ENCODE measurements at places on chromosomes 2 and 18.

GRCh38 chr2:24613154-24613814, 122.2 kb downstream of the NCOA1 start:
- DNase-seq: peak; percentile 71

GRCh38 chr18:61154866-61155265, 178.4 kb upstream of the CDH20 start:
- no peak for DNase-seq

GRCh38 chr18:57422313-57422872, 12.8 kb upstream of the ONECUT2 start:
- no peak for DNase-seq

DNA sequence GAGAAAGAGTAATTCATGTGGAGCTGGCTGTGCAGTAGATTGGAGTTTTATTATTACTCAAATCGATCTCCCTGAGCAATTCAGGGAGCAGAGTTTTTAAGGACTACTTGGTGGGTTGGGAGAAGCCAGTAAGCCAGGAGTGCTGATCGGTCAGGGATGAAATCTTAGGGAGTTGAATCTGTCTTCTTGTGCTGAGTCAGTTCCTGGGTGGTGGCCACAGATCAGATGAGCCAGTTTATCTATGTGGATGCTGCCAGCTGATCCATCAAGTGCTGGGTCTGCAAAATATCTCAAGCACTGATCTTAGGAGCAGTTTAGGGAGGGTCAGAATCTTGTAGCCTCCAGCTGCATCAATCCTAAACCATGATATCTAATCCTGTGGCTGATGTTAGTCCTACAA, 17.0 kb upstream of the UGT1A8 start:
- DNase-seq: no peak

DNA sequence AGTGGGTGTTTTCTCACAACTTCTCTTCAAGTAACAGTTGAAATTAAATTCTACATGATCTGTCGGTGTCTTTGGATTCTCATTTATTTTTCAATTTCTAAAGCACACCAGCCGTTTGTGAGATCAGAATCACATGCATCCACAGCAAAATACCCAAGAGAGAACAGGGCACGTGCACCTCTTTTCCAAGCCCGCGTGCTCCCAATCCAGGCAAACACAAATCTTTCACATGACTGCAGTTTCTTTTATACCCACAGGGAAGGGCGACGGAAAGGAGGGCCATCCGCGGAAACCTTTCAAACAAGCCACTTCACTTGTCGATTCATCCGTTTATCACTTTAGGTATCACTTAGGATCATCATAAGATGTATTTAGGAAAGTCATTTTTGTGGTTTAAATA, 13.0 kb upstream of the DAPL1 start:
- no peak for DNase-seq

DNA sequence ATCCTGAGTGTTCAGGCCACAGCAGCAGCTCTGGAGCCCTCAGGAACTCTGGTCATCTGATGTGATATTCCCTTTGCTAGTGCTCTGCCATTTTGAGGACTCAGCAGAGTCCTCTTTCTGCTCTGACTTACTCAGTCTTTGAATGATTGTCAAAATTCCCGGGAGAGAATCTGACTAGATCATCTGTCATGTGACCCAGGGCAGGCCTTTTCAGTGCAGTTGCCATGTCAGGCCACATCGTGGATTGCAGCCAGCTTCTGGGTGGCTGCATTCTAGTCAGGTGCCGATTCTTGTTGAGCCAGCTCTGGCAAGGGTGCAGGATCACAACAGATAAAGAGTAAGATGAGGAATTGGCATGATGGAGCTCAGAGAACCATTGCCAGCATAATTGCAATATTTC, 795.6 kb downstream of the CPS1 start:
- DNase-seq: peak; percentile 33

DNA sequence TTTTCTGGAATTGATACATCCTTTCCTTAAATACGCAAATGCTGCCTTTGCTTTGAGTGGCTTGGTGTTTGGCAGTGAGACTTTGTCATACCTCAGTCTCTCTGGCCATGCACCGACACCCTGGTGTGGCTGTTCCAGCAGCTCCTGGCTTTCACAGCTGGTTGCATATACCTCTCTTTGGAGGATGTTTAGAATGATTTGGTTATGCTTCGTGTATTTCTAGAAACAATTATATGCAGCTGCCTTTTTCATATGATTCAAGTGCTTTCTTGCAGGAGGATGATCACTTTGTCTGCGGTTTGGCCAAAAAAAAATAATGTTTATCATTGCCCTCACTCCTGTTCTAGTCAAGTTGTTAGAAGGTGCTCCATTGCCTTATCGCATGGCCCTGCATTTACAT, 95.0 kb upstream of the EML6 start:
- no peak for DNase-seq

DNA sequence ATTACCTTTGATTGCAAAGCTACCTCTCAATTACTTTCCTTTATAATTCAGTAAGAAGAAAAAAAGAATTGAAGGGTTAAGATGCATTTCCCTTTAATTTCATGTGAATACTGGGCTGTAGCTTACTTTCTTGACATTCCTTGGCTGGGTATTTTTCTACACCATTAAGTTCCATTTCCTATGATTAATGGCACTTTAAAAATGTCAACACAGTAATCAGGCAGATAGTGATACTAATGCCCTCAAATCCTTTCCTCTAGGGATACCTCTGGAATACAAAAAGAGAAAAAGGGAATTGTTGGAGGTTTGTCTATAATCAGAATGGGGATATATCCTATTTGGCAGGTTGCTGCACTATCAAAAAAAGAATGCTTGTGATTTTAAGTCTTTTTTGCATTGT, 216.9 kb downstream of the SRBD1 start:
- peak; percentile 64 for DNase-seq

DNA sequence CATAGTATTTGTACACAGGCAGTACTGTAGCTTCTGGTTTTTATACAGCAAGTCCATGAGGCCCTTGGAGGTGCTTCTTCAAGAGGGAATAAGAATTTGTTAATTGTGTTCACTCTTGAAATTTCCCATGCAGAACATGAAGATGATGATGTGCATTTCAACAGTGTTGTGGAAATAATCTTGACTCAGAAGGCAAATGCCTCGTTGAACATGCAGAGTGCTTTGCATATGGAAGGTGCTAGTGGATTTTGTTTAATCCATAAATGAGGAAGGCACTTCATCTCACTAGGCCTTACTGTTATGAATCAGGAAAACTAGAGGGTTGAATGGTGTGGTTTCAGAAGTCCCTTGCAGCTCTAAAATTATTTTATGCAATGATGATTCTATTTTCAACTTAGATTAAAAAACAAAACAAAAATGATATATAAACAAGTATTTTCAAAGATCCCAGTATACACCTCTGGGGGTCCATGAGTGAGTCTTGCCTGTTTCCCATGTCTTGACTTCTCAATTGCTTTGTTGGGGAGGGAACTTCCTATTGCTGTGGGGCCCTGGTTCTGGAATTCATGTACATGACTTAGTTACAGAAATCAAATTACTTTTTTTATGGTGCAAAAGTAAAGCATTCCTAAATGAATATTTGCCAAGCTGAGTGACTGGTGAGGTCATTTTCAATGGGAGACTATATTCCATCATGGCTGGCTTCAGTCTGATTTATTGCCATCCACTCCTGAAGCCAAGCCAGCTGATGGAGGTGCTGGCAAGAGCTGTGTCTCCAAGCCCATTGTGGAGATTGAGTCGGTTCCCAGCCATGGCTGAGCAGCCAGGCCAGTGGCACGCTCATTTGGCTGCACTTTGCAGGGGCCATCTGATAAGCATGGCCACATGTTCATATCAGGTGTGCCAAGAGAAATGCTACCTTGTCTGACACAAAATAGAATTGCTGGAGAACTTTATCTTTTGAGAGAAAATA, 56.5 kb downstream of the MGAT5 start:
- no peak for DNase-seq

DNA sequence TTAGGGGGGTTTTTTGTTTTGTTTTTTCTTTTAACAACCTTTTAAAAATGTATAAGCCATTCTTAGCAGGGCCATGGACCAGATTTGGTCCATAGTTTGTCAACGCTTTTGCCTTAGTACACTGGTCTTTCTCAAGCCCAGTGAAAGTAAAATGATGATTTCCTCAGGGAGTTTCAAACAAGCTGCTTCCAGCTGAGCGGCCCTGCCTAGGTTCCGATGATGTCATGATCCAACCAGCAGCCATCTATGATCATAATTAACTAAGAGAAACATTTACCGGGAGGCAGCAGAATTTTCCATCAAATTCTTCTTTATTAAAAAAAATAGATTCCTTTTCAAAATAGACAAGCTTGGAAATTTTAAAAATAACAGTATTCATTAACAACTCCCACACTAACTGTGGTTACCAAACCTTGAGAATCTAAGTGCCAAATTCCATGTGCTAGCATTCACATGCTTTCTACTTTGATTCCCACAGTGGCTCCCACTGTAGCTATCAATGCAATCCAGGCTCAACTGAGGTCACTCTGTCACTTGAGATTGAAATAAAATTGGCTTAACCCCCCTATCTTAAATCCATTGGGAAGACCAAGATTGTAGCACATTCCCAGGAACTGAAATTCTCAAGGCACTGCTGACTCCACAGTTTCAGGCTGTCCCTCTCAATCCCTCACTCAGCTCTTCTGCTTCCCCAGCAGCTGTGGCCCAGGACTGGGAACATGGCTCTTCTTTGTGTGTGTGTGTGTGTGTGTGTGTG, 148.9 kb downstream of the RNF152 start:
- DNase-seq: peak; percentile 13

DNA sequence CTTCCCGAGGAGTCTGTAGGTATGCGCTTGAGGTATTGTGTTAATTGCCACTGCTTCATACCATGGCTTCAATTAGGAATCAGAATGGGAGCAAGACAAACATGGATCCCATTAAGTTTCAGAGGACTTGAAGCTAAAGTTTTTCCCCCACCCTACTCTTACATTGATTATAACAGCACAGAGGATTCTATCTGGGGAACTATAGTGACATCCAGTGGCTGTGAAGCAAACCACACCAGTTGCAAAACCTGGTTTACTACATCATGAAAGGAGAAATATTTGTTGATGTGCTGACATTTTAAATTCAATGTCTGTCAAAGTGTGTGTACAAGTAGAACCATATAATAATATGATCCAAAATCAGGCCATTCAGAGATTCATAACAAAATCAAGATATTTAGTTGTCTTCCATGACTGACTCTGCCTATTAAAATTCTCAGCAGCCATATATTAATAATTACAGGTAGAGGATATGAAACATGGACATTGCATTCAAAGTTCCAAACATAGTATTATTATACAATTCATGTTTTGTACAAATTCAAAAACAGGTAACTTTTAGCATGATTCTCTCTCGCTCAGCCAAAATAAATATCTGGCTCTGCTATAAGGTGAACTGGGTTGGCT, 82.9 kb downstream of the GRB14 start:
- DNase-seq: peak; percentile 66

DNA sequence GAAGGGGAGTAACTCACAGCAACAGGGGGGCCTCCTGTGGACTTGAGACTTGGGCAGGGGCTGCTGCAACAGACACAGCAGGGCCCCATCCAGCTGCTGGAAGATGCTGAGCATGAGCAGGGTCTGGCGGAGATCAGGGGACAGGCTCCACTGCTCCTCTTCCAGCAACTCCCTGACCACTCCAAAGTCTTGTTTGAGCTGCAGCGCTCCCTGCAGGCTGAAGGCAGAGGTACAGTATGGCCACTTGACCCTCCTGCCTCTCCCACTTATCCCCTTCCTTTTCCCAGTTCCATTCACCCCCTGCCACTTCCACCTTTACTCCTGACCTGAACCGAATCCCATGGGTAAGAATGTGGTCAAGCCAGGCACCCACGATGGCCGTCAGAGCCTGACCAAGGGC, 2.4 kb upstream of the MRPL53 start:
- DNase-seq: no peak

DNA sequence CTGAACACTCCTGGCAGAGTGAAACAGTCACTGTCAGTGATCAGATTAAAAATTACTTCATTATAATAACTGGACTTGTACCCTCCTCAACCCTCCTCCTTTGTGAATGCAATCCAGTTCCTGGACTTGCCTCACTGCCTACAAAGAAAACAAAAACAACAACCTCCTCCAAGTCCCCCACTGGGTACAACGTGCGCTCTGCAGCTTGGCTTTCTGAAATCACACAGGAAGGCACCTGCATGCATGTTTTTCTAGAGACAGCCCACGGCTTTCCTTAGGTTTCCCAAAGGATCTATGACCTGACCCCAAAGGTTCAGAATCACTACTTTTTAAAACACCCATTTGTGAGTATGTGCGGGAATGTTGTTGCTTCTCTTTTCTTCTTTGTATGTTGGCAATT, 61.4 kb upstream of the TUBA3E start:
- DNase-seq: no peak

GRCh38 chr2:219457784-219458369, 23.2 kb downstream of the SPEG start:
- DNase-seq: no peak

- DNase-seq: no peak
Measured at GRCh38 chr2:179645047-179645446, 216.4 kb downstream of the ZNF385B start.
